Stimulated activated CD4-positive, alpha-beta T cell treated with anti-CD3 and anti-CD28 coated beads, Interleukin-1b, Interleukin-23, amount 100 ng/mL, for 48 hours (primary cell): ENCODE measurements at places on chromosomes 3 and 15.

- no peak for DNase-seq
Observed at GRCh38 chr3:53750253-53751210, 95.7 kb downstream of the CHDH start.

DNA sequence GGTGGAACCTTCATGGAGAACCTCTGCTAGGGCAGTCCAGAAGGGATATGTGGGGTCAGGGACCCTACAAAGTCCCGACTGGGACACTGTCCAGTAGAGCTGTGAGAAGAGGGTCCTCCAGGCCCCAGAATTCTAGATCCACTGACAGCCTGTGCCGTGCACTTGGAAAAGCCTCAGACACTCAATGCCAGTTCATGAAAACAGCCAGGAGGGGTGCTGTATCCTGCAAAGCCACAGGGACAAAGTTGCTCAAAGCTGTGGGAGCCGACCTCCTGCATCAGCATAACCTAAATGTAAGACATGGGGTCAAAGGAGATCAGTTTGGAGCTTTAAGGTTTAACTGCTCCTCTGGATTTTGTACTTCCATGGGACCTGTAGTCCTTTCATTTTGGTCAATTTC lies 448.8 kb upstream of the CADM2 start:
- no peak for DNase-seq

- no peak for DNase-seq
Observed at GRCh38 chr3:184383033-184383740, 3.3 kb downstream of the CHRD start.

DNA sequence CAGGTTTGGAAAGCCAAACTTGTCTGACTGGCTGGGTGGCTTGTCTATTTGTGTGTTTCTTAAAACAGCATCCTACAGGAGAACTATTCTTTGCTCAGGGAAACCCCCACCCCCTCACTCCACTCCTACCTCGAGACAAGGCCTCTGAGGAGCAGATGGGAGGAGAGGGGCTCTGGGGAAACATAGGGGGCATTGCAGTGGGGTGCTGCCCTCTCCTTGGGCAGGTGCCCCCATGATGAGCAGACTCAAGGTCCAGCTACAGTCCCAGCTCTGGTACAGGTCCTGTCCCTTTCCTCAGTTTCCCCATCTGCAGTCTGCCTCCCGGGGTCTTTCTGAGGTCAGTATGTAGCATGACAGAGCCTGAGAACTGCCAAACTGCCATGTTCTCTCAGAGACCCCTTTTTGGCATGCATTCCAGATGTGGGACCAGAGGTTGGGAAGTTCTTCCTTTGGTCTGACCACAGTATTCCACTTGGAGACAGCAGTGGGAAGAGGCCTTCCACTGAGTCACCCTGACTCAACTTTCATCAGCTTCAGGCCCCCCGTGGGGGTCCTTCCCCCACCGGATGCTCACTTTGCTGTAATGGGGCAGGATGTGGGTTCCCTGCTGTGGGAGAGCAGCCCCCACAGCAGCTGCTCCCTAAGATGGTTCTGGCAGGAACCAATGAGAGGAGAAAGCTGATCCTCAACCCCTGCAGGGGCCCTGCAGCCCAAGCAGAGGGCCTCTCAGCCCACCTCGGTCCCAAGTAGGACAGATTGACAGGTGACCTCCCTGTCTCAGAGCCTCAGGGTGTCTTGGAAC lies 32.3 kb upstream of the CYP11A1 start:
- DNase-seq = peak; percentile 63

DNA sequence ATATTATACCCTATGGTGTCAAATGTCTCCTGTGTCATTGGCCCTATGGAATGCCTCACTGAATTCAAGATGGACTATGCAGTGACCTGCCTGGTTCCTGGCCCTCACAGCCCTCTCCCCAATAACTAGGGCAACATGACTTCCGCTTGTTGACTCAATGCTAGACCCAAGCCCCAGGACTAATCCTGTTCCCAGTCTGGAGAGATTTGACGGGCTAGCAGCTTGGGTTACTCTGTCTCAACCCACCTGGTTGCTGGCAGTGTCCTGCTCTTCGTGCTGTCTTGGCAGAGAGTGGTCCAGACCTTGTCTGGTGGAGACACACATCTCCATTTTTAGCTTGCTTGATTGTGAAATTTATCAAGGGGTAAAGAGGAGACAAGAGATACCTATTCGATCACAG lies 135.8 kb upstream of the HES1 start:
- DNase-seq = no peak

DNA sequence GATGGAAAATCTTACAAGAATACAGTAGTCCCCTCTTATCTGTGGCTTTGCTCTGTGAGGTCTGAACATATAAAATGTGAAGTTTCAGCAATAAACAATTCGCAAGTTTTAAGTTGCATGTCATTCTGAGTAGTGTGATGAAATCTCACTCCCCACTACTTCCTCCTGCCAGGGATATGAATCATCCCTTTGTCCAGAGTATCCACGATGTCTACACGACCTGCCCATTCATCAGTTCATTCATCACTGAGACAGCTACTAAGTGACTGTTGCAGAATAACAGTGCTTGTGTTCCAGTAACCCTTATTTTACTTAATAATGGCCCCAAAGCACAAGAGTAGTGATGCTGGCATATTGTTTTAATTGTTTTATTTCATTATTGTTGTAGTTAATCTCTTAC lies 489.2 kb upstream of the UBE2E2 start:
- no peak for DNase-seq

GRCh38 chr3:174639406-174639805 lies 219.7 kb upstream of the NAALADL2 start:
- no peak for DNase-seq

- DNase-seq = no peak
Observed at GRCh38 chr3:39148435-39149058, 4.8 kb downstream of the CSRNP1 start.

GRCh38 chr15:47736143-47736786 lies 19.0 kb downstream of the SEMA6D start:
- DNase-seq = no peak

DNA sequence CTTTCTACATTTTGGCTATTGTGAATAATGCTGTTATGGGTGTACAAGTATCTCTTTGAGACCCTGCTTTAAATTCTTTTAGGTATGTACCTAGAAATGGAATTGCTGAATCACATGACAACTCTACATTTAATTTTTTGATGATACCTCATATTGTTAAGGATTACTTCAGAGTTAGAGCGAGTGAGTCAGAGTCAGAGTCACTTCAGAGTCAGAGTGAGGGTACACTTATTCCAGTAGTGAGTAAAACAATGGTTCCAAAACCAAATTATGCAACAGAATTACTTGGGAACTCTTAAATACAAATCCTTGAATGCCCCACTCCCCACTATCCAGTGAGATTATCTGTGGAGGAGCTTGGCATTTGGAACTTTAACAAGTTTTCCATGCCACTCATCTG lies 50.3 kb upstream of the SNRK start:
- DNase-seq = no peak

DNA sequence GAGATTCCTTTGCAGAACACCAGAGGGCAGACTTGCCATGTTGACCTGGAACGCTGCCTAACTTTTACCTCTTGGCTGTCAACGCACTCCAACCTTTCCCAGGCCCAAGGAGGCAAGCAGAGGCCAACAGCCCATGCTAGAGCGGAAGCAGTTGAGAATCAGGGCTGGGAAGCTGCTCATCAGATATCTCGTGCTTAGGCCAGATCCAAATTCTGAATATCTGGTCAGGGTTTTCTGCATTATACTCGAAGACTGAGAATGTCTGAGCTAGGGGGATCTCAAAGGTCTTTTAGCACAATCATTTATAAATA lies 2.5 kb downstream of the XIRP1 start:
- peak; percentile 45 for DNase-seq

DNA sequence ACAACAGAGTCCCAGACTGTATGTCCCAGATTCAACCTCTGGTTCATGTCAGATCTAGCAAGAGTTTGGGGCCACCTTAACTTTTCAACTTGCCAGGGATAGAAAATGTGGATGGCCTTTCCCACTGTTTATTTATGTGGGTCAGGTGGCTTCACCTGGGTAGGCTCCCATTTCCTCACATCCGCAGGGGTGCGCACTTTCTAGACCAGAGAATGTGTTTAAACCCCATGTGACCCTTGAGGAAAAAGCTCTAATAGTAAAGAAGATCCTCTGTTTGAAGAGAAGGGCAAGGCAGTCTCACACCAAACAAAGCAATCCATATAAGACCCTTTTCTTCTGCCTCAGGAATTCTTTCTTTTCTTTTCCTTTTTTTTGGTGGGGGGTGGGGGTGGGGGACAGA lies 167.2 kb upstream of the TSC22D2 start:
- DNase-seq = no peak

- DNase-seq = no peak
Observed at GRCh38 chr3:171977860-171978259, 61.5 kb upstream of the FNDC3B start.

DNA sequence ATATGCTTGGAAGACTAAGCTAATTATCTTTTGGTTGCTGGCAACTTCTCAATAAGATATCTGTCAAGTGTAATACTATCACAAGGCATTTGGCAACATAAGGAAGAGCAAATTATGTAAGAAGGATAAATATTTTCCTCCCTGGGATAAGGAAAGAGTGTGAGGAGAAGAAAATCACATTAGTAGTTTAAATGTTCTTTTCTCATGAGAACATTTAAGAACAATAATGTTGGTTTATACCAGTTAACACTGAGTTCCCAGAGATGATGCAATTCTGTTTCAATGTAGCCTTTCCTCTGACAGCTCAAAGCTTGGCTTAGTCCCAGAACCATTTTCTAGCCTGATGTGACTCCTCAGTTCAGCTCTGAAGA lies 66.1 kb upstream of the NPHP3 start:
- no peak for DNase-seq

GRCh38 chr15:41926185-41927056 lies 32.6 kb upstream of the SPTBN5 start:
- DNase-seq = no peak

- no peak for DNase-seq
Observed at GRCh38 chr3:65888980-65889706, 149.6 kb downstream of the MAGI1 start.

DNA sequence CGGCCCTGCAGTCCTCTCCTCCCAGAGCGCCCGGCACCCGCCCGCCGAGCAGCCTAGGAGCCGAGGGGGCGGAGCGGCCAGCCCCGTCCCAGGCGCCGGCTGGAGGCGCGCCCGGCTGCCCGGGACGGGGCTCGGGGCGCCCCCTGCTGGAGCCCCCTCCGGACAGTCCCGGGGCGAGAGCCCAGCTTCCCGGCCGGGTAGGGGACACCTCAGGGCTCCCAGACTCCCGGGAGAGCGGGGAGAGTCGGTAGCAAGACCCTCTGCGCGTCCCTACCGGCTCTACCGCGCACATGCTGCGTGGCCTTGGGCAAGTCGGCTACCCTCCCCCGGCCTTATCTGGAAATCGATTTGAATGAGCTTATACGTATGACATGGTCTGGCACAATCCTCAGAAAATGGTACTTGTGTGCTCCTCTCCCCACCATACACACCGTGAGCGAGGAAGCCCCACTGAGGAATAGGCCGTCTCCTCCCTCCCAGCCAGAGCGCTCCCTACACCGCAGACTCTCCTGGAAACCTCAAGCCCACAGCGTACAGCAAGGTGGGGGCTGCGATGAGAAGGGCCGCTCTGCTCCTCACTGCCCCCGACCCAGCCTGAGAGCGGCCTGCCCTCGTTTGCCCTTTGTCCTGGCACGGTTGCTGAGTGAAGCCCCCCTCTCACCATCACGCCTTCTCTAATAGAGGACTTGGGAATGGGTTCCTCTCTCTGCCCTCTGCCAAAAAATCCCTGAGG lies at the start of gene DAPK2:
TSS of gene DAPK2 (minus strand) at position 65 of the 733 bp plus-strand sequence. CDS start 6,224 bp downstream, outside the sequence.
- DNase-seq = peak; percentile 42

DNA sequence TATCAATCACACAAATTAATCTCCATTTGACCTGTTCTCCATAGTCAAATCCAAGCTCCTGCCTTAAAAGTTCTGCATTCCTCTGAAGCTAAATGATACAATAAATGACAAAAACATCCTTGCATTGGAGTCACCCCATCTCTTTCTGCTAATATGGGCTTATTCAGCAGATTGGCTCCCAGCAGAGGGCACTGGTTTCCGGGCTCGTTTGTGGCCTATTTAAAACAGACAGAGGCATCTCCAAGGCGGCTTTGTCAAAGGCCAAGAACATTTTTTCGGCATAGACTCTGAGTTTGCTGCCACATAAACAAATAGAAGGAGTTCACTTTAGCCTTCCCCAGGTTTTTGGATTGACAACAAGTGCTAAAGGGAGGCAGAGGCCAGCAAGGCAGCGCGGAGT lies 204.4 kb upstream of the RASGRP1 start:
- no peak for DNase-seq

GRCh38 chr15:89230277-89230676 lies 8.9 kb upstream of the RLBP1 start:
- DNase-seq = no peak

GRCh38 chr3:188931531-188931930 lies 240.2 kb upstream of the TPRG1 start:
- no peak for DNase-seq

DNA sequence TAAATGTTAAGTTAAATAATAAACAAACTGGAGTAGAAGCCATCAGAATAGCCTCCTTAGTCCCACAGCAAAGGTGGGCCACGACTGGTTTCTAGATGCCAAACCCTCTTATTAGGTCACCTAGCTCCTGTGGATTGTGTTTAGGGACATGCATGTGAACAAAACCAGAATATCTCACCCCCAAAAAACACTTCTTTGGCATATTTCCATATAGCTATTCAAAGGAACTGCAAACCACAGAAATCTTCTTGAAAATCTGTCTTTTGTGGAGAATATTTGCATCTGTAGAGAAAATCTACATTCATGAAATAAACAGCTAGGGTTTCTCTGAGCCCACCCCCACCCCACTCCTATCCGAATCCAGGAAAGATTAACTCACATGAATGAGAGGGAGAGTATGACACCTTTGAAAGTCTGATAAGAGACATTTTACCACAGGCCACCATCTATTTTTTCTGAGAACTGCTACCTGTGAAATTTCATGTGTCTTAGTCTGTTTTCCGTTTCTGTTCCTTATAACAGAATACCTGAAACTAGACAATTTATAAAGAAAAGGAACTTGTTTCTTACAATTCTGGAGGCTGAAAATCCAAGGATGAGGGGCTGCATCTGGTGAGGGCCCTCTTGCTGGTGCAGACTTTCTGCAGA lies 159.4 kb downstream of the NEK10 start:
- no peak for DNase-seq

DNA sequence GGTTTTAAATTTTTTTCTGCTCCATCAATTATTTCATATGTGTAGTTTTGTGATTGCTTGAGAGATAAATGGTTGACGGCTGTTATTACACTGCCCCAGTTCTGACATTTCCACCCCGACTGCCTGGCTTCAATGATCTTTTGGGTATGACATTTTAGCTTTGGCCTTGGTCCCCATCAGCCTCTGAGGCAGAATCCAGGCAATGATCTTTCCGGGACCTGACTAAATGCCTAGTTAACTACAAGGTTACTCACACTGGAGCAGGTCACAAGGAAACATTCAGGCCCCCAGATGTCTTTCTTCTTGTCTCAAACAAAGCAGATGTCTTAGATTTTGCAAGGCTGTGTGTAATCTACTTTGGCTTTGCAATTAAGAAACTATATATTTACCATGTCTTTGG lies 61.1 kb upstream of the TMCO5A start:
- DNase-seq = no peak
